ENCODE measurements at places on chromosomes 1 and 21.

DNA sequence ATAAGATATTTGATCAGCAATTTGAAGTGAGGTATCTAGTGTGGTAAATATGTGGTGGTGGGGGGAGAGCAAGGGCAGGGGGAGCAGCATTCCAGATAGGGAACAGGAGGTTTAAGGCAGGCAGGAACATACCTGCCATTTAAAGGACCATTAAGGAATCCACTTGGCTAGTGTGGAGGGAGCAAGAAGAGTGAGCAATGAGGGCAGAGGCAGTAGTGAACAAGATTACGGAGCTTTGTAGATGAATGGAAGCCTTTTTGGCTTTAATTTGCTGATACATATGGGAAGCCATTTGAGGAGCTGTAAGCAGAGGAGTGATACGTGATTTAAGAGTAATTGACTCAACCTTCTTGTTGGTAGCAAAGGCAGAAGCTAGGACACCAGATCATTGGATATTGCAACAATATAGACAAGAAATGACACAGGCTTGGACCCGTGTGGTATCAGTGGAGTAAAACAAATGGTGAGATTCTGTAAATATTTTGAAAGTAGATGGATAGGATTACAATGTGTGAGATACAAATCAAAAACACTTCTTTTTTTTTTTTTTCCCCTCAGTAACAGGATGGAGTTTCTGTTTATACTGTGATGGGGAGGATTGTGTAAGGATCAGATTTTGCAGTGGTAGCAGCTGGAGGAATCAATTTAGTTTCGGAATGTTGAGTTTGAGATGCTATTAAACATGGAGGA, 73.8 kb upstream of the B3GALT2 start:
- DNase-seq: no peak

- no peak for DNase-seq
These were observed 5.4 kb downstream of the JUN start for GRCh38 chr1:58778385-58779000.

GRCh38 chr21:38037416-38037815, 121.2 kb upstream of the KCNJ6 start:
- DNase-seq: no peak

DNA sequence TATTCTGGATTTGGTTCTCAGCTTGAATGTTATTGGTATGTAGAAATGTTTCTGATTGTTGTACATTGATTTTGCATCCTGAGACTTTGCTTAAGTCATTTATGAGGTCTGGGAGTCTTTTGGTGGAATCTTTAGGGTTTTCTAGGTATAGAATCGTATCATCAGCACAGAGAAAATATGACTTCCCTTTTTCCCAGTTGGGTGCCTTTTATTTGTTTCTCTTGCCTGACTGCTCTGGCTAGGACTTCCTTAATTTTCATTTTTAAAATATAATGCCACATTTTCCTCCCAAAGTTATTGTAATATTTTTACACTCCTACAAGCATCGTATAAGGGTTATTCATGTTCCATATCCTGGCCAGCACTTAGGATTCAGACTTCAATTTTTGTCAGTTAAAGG, 111.1 kb downstream of the FNBP1L start:
- DNase-seq: no peak

DNA sequence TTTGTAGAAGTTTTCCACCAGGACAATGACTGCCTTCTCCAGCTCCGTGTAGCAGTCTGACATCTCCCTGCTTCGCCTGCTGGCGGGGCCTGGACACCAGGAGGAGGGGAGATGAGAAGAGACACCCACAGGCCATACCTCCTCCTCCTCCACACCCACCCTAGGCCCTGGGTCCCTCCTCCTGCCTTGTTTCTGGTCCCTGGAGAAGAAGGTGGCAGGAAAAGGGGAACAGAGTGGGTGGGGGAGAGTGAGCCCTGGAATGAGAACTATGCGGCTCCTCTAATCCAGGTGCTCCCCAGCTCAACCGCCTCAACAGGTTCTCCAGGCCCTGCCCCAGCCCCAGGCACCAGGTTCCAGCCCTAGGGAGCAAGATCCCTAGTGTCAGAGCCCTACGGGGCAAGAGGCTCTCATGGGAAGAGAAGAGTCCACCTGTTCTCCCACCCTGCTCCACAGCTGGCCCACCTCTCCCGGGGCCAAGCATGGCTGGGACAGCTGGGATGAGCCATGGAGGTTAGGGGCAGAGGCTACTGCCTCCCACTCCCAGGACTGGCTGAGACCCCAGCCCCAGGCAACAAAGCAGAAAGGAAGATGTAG, 4.8 kb downstream of the S100A16 start:
- no peak for DNase-seq

All from GM13976 (cell line).